Stimulated activated CD8-positive, alpha-beta memory T cell treated with anti-CD3 and anti-CD28 coated beads, Interleukin-7, amount 100 ng/mL, for 1 hour (primary cell): ENCODE measurements at places on chromosomes 3 and 15.

DNA sequence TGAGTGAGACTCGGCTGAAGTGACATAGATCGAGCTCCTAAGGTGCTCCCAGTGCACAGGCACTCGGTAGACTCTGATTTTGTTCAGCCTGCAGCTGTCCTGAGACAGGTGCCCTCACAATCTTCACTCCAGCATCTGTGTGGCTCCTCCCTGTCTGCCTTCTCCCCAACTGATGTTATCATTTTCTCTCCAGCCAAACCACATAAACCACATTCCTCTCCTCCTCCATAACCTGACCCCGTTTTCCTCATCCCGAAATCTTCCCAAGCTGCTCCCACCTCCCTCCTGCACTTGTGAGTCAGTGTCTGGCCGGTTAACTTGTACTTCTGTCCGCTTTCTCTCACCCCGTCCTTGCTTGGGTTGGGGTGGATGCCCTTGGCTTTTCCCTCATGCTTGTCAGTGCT is 93.3 kb upstream of the HACD2 start:
- no peak for DNase-seq

DNA sequence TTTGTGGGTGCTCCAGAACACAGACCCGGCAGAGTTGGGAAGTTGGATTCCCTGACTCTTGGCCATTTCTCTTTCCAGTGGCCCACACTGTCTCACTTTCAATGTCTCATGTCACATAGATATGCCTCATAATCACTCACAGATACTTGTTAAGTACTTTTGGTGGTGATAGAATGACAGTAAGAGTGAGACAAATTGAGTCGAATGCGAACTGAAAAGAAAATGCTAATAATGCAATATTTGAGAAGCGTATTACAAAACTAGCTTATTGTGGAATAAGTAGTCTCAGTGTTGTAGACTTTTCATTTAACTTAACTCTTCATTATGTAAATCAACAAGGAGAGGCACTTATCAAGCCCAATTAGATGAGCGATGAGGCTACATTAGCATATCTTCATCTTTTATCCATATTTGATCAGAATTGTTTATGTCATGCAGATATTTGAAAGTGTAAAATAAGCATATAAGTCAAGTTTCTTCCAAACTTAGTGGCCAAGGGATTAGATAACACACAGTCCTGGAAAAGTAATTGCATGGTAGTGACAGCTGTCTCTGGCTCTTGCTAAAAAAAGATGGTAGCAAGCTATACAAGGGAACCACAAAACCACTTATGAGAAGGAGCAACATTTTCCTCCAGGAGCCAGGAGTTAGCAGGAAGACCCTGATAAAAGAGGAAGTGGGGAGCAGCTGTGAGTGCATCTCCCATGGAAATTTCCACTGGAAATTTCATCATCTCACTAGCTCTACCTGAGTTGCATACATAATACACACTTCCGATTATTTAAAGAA is 243.6 kb downstream of the ARRDC4 start:
- DNase-seq, result no peak

- no peak for DNase-seq
Measured at GRCh38 chr15:100438570-100438969, 90.2 kb downstream of the CERS3 start.

DNA sequence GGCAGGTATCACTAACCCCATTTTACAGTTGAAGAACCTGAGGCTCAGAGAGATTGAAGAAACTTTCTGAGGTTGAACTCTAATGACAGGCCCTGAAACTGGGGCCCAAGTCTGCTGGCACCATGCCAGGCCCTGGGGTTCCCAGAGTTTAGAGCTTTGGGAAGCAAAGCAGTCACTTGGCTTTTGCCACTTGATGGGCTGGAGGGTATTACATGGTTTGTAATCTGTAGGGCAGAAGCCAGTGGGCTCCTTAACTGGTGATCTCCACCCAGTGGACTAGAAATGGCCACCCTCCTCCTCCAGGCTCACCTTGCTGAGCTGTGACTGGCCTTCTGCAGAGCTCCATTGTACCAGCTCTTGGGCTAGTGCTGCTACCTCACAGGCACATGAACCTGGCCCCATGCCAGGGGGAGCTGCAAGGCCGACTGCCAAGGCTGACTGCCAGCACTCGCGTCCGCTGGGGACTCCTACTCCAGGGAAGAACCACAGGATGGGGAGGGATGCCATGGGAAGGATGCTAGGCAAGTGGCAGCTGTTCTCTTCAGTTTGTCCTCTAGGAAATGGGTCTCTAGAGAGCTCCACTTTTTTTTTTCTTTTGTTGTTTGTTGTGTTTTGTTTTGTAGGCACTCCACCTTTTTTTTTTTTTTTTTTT is 104.8 kb downstream of the ETFA start:
- DNase-seq, result no peak

GRCh38 chr3:121998611-121999473 is 23.2 kb downstream of the ILDR1 start:
- no peak for DNase-seq

DNA sequence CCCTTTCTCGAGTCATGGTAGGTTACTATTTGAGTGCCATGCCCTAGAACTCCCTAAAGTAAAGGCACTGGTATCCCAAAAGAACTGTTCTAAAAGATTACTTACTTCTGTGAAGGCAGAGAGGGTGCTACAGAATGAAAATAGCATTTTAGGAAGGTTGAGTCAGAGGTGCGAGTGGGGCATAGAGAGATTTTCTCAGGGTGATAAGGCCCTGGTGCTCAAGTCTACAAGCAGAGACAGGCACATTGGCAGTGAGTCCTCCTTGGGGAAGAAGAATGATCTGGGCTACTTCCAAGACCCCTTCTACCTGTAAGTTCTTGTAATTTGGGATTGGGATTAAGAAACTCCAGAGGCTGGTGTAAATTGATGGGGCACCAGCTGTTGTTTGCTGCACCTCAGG is 96.7 kb downstream of the AKAP13 start:
- no peak for DNase-seq

- no peak for DNase-seq
Measured at GRCh38 chr15:33313491-33313890, 2.7 kb downstream of the RYR3 start.

- DNase-seq, result no peak
Measured at GRCh38 chr15:51971032-51971374, 575 bp downstream of the LEO1 start.

DNA sequence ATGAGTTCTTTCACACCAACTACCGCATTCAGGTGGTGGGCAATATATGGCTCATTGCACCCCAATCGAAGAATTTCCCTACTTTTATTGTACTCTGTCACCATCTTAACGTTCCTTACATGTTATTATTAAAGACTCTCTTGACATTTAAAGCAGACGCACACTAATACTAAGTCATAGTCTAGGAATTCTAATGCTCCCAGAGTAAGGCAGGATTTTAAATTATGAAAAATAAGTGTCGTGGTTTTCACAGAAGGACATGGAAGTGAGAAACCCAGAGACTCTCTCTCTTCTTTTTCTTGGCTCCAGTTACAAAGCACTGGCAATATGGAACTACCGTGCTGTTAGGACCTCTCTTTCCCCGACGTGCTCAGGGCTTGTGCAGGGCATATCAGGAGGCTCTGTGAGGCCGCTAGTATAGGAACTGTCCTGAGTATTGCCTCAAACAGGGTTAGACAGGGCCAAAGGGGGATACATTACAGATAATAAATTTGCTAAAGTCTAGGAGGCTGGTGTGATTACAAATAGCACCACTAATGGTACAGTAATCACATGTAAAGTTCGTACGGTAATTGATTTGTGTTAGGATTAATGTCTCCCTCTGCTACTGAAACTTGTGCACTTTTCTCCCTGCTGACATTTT is 590.8 kb downstream of the FOXP1 start:
- no peak for DNase-seq

DNA sequence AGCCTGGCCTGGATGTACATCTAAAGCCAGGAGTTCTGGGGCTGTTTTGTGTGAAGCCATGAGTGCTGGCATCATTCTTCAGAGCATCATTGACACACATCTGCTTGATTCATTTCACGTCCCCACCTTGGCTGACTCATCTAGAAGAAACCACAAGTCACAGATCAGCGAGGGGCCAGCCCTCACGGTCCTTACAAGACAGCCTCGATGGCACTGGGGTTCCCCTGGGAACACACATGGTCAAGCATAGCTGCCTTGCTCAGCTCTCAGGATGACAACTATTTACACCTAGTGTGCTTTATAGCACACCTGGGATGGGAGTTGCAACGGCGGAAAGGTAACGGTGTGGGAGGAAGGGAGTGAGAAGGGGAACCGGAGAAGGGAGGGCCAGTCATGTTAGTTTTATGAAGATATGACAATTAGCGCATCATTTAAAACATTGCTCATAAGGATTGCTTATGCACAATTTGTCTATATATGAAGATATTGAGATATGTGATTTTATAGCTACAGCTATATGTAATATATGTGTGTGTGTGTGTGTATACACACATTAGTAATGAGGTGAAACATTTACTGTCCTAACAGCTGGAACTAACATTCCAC is 227.1 kb downstream of the RPLP1 start:
- DNase-seq, result no peak
